RPMI8226 (cell line): ENCODE measurements at places on chromosomes 16 and 17.

GRCh38 chr17:81405411-81405872 is 10.2 kb downstream of the BAHCC1 start:
- no peak for DNase-seq

DNA sequence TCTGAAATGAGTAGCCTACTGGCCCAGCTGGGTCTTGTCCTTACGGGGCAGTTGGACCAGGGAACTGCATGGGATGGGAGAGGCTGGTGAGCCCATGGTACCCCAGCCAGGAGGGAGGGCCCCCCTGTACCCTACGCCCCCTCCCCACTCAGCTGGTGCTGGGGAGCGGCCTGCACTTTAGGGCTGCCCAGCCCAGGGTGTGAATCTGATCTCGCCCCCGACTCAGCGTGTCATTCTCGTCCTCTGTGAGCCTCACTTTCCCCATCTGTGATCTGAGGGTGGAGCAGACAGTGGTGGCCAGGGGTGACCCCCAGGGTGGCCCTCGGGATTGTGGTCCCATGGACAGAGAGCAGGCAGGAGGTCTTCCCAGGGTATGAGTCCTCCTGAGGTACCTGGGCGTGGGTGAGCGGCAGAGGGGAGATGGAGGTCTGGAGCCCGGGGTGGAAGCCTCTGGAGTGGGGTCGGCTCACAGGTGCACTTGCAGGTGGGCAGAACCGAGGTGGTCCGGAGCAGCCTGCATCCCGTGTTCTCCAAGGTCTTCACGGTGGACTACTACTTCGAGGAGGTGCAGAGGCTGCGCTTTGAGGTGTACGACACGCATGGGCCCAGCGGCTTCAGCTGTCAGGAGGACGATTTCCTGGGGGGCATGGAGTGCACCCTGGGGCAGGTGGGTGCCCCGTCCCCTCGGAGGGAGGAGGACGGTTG is 1.6 kb downstream of the CPNE7 start:
- DNase-seq: no peak

DNA sequence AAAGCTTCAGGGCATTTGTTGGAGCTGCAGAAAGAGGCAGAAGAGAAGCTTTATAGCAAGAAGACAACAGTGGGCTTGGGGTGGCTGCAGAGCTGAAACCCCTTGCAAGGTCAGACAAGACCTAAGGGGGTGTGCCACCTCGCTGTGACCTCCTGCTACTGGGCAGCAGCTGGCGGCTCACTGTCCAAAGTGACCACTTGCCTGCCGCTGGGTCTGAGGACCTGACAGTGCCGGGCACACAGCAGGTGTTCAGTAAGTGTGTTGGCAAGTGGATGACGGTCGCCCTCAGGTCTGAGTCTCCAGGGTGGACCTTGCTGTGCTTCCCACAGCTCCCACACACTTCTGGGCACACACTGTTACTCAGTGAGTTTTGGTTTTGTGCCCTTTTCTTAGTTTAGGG is 336.5 kb downstream of the C16orf95 start:
- DNase-seq: no peak

DNA sequence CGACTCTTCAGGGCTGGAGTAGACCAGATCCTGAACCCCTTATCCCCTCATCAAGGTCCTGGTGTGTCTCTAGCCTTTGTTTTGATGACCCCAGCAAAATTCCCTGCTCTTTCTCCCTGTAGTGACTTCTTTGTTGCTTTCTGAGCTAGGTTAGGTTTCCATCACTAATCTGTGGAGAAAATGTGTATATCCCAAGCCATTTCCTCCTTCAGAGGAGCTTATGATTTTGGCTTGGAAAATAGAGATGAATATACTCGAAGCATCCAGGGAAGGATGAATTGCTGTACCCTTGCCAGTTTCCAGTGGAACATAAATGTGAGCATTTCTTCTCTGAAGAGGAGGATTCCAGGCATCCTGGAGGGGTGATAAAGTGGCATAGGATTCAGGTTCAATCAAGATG is 55.8 kb downstream of the KSR1 start:
- DNase-seq: no peak

DNA sequence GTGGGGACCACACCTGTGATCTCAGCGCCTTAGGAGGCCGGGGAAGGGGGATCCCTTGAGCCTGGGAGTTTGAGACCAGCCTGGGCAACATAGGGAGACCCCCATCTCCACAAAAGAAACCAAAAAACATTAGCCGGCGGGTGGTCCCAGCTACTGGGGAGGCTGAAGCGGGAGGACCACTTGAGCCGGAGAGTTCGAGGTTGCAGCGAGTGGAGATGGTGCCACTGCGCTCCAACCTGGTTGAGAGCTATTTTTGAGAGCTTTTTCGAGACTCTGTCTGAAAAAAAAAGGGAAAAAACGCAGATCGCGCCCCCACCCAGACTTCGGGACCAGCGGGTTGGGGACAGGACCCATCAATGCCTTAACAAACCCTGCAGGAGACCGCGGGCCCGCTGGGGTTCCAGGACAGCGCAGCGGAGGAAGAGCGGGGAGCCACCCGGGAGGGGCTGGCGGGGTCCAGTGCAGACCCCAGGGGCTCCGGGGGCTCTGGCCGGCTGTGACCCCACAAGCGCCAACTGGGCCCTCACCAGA is 762 bp upstream of the BAIAP3 start:
- peak; percentile 15 for DNase-seq

GRCh38 chr17:44220213-44221083 is 973 bp upstream of the UBTF start:
- DNase-seq: peak; percentile 66

DNA sequence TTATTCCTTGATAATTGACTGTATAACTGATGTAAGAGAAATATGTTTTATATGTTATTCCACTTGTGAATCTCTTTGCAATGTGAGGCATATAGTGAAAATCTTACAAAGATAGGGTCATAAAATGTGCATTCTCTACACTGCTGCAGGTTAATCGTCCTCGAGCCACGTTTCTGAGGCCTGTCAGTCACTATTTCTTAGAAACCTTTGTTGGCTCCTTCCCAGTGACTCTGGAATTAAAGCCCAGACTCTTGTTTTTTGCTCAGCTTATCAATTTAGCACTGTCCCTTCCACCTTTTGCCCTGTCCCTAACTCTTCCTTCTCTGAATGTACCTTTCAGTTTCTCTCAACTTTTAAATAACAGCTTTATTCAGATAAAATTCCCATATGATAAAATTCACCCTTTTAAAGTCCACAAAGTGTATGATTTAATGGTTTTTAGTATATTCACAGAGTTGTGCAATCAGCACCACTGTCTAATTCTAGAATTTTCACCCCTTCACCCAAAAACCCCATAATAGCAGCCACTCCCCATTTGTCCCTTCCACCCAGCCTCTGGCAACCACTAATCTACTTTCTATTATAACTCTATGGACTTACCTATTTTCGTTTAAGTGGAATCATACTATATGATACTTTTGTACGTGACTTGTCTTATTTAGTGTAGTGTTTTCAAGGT is 8.6 kb downstream of the TNRC6A start:
- DNase-seq: no peak

GRCh38 chr16:88369447-88370008 is 13.2 kb upstream of the ZNF469 start:
- DNase-seq: no peak

DNA sequence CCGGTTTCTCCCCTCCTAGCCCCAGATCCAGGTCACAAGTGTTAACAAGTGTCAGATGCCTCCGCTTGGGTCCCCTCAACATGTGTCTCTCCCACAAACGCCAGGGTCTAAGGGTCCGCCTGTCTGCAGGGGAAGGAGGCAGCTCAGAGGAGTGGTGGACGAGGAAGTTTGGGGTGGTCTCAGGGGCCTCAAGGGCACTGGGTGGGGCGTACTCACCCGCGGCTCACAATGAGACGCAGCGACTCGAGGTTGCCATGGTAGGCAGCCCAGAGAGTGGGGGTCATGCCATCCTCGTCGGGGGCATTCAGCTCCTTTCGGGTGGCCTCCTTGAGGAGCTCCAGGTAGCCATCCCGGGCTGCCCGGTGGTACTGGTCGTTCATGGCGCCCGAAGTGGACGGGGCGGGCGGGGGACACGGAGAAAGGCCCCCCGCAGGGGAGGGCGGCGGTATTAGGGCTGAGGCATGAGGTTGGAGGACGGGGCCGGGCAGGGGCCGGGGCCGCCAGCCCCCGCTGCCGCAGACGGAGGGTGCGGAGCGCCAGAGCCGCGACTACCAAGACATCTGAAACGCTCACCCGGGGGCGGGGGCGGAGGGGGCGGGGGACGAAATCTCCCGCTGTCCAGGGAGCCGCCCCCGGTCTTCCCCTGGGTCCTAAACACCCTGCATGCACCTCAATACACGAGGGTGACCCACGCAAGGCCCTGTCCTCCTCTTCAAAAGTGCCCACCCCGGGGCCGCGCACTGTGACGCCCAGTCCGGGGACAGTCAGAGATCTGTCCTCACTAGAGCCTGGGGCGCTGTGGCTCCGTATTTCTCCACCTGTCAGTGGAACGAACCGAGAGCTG is at the start of gene USH1G:
TSS of gene USH1G (minus strand) at position 562 of the 844 bp plus-strand sequence. CDS start at position 380, 182 bp downstream.
- no peak for DNase-seq

DNA sequence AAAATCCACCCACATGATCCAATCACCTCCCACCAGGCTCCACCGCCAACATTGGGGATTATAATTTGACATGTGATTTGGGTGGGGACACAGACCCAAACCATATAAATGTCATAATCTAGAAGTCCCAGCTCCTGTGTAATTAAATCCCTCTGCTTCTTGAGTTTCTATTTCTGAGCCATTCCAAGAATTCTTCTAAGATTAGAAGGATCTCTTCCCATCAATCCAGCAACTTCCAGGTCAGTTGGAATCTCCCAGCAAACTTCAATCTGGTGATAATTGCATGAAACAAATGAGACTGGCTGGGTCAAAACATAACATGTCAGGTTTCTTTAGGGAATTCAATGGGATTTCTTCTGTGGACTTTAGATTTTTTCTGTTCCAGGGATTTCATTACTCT is 127.8 kb upstream of the CDH5 start:
- no peak for DNase-seq

GRCh38 chr17:66638707-66639479 is 196.0 kb upstream of the CACNG5 start:
- no peak for DNase-seq

- DNase-seq: no peak
Observed at GRCh38 chr17:9115214-9116191, 94.2 kb downstream of the NTN1 start.

- DNase-seq: no peak
Observed at GRCh38 chr17:59476413-59476812, 89.0 kb upstream of the DHX40 start.

DNA sequence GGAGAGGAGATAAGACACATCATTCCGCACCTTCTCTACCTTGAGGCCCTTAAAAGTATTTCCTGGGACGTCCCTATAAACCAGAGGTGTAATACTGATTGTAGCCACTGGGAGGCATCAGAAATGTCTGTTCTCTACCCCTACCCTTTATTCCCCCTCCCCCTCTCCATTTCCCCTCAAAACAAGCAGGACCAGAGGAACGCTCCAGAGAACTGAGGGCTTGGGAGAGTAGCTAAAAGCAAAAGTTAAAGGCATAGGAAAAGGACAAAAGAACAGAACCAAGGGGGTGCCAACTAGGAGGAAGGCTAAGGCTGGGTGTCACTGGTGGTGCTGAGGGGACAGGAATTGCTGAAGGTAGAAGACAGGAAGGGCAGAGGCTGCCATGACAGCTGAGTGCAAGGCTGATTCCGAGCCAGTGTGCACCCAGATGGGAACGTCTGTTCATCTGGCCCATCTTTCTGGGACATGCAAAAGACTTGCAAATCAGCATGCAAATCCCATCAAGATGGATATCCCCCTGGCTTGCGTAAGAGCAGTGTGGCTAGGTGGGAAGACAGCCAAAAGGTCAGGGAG is 6.7 kb downstream of the CAMTA2 start:
- DNase-seq: peak; percentile 52

DNA sequence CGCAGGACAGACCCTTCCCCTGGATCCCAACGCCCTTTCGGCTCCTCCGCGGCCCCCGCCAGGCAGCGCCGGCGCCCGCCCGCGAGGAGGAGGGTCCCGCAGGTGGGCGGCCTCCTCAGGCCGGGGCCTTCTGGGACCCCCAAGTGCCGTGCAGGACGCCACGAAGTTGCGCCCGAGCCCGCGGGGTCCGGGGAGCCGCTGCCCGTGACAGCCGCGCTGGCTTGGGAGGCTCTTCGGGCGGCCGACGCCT is 504 bp downstream of the ERN1 start:
- DNase-seq: peak; percentile 18

DNA sequence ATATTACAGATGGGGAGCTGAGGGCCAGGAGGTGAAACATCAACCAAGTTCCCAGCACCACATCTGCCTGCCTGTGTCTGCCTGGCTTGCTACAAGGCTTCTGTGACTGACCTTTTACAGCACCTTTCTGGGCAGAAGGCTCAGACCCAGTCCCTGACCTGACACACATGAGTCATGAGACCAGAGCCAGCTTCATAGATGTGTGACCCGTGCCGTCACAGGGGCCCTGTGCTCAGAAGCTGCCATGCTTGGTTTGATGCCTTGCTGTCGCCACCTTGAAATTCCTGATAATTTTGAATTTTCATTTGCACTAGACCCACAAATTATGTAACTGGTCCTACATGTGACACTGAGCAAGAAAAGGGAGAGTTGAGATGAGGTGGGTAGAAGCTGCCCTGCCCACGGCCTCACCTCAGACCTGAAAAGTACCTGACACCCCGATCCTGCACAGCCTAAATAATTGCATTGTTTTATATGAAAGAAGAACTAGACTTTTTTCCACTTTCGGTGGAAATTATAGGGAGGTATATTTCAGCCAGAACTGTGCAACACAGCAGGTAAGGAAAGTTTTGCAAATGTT is 13.3 kb upstream of the PECAM1 start:
- DNase-seq: no peak

- no peak for DNase-seq
Observed at GRCh38 chr16:62137996-62138395, 101.8 kb upstream of the CDH8 start.

DNA sequence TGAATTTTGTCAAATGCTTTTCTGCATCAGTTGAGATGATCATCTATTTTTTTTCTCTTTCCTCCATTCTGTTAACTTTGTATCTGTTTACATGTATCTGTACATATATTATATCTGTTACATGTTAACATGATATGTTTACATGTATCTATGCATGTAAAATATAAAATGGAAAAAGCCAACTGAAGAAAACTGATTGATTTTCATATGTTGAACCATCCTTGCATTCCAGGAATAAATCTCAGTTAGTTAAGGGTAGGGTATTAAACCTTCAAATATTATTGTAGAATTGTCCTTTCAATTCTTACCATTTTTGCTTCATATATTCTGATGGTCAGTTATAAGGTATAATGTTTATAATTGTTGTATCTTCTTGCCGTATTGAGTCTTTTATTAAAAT is 336.1 kb downstream of the ZFHX3 start:
- no peak for DNase-seq

- DNase-seq: no peak
Observed at GRCh38 chr16:85968041-85968920, 69.3 kb downstream of the IRF8 start.

DNA sequence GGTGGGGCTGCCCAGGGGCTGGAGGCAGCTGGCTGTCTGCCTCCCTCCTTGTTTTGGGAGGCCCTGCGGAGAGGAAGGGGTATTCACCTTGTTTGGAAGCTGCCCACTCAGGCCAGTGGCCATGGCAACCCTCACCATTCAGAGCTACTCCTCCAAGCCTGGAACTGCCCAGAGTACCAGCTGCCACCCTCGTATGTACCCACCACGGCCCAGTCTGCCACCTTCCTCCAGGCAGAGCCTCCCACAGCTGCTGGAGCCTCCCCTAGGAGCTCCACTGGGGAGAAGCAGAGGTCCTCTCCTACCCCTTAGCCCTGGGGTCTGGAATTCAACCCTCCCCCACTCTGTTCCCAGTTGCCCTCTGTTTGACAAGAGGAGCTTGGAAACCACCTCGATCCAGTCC is 90.7 kb downstream of the AXIN2 start:
- no peak for DNase-seq
